HFFc6 (cell line): ENCODE measurements at places on chromosomes 16 and 17. TPM values are rescaled to one million over a fixed set of nuclear protein-coding genes. Genes with fewer than 3 reads are reported as not detected.

GRCh38 chr16:7017006-7017662, 315.5 kb upstream of the RBFOX1 start:
- no peak for DNase-seq

- DNase-seq, result no peak
These were observed 35.3 kb downstream of the FAM20A start for GRCh38 chr17:68565661-68566441.

- DNase-seq, result no peak
These were observed 22.2 kb downstream of the CLTC start for GRCh38 chr17:59641799-59642484.

- no peak for DNase-seq
These were observed 12.4 kb upstream of the TCAP start for GRCh38 chr17:39652587-39653315.

- no peak for DNase-seq
These were observed 91.1 kb downstream of the ANKFN1 start for GRCh38 chr17:56244268-56244890.

DNA sequence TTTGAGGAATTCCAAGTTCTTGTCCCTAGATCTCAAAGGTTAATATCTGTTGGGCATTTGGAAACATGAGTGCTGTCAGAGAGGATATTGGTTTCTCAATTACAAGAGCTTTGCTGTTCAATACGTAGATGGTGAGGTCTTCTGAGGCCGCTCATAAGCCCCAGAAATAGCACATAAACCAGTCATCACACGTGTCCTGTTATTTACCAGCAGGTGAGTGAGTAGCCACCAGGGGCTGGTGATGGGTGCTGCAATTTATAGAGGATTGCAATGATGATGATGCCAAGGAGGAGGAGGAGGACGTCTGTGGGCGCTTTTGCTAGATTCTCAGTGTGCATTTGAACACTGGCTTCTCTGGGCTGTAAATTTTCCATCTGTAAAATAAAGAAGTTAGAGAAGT, 89.0 kb downstream of the SALL1 start:
- no peak for DNase-seq

GRCh38 chr17:42880776-42881310, 19.8 kb upstream of the G6PC1 start:
- DNase-seq, result no peak

DNA sequence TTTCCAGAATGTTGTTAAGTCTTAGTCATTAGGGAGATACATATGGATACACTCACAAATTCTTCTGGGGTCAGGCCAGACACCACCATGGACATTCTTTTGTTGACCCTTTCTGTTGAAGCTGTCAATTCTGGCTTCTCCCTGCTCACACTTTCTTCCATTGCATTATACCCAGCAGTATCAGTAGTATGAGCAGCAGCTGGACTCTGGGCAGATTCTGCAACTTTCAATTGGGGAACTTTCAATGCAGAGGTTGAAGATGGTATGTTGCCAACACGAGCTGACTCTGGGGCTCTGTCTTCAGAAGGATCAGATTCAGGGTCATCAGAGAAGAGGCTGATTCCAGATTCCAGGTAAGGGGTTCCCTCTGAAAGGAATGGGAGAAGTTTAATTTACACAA, 45.8 kb downstream of the RND2 start:
- DNase-seq, result no peak

- DNase-seq, result no peak
These were observed 7.4 kb downstream of the ZNF750 start for GRCh38 chr17:82832411-82832810.

DNA sequence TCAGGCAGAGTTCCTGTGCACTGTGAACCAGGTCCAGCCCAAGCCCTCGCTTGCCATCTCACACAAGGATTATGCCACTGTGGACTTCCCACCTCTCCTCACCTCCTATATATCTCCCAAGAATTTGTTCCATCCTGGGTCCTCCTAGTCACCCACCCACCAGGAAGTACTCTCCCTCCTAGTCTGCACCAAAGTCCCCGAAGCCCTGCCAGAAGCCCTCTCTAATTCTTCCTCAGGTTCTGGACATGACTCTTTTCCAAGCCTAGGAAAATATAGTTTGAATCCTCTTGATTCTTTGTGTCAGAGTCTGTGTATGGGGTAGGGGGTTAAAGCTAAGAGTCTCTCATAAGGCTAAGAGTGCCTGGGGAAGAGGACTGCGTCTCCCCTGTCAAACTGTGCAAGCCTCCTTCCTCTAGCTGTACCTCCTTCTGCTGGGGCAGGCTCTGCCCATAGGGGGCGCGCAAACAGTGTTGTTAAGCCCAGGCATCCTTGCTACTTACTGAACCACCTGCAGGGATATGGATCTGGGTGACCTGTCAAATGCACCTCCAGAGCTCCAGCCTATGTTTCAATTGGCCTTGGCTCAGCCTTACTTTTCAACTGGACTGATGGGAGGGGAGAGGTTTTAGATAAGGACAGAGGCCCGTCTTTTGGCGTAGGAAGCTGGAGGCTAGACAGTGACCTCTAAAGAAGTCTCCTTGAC, 16.6 kb upstream of the DLX4 start:
- peak; percentile 51 for DNase-seq

DNA sequence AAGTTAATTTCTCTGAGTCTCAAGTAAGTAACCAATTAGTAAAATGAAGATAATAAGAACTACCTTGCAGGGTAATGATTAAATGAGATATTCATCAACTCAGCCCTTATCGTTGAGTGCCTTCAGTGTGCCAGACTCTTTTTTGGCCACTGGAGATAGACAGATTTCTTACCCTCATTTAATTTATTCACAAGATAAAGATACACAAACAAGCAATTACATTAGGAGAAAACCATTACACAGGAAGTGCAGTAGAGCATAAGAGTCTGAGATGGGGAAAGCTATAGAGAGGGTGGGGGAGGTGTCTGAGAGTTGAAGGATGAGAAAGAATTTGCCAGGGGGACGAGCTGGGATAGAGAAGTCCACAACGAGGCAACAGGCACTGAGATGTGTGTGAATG, 72.5 kb upstream of the BCAR1 start:
- DNase-seq, result no peak

ITGB3 gene
- total RNA-seq, result 2.4 and 2.9 TPM in 2 replicates

SLFN14 gene
- total RNA-seq, result not detected in 2 replicates

NOD2 gene
- not detected in 3 replicates for total RNA-seq

KPNA2 gene
- total RNA-seq, result 150 and 296 TPM in 2 replicates

NME4 gene
- total RNA-seq, result 153 to 302 TPM (median 243 TPM) in 3 replicates

DUXB gene
- total RNA-seq, result not detected in 3 replicates
